Effector memory CD4-positive, alpha-beta T cell (primary cell): ENCODE measurements at places on chromosomes 1 and 21.
A peak's percentile ranks its signal among the peaks of the same experiment; 100 is the strongest.

GRCh38 chr21:36396971-36397370 is 11.8 kb downstream of the CHAF1B start:
- no peak for DNase-seq

DNA sequence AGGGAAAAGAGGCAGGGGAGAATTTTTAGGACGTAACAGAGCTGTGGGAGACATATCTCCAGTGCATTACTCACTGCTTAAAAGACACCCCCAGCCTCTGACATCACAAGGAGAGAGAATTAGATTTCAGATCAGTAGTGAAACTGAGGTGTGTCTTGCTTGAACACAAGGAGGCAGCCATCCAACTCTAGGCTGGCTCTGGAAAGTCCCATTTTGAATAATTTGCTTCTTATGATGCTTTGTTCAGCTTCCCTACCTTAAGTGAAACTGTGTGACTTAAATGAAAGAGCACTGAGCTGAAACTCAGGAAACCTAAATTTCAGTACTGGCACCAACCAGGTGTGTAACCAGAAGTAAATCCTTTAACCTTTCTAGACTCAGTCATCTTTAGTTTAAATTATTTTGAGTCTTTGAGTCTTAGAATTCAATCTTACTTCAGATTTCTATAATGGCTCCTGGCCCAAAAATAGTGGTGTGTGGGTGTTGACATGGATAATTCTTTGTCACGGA is 251.6 kb upstream of the SGIP1 start:
- DNase-seq, result peak; percentile 53

GRCh38 chr1:198655459-198656121 is 16.8 kb downstream of the PTPRC start:
- no peak for DNase-seq

DNA sequence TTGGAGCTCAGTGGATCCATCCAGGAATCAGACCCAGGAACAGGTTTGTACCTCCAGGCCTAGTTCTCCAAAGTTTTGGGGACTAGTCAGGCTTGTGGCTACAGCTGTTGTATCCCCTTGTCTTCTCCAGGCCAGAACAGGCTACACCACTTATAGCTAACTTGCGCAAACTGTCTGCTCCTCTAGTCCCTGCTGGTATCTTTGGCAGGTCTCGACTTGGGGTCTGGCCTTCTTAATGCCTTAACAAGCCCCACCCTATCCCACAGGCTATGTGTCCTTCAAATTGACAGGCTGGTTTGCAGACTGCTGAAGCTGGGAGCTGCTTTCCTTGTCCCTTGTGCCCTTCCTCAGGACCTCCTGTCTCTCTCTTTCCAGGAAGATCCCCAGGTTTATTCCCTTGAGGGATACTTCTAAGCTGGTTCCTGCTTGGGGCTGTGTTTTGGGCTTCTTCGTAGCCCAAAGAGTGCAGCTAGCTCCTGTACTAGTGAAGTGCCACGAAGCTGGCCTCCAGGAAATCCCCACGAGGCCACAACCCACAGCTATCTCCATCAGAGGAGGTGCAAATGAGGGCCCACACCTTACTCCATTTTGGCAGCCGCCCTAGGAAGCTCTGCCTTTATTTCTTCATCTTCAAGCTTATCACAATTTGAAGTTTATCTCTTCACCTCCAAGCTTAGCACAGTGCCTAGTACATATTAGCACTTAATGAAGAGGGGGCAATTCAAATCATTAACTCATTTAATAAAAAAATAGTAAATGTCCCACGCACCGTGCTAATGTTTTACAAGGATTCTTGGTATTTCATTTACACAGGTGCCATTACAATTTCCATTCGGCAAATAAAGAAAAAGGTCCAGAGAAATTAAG is 683 bp upstream of the DMAP1 start:
- DNase-seq, result peak; percentile 21

- DNase-seq, result no peak
These were observed 398.2 kb downstream of the NCAM2 start for GRCh38 chr21:21396424-21396823.

- no peak for DNase-seq
These were observed 1.2 kb downstream of the KCTD3 start for GRCh38 chr1:215568299-215568692.

DNA sequence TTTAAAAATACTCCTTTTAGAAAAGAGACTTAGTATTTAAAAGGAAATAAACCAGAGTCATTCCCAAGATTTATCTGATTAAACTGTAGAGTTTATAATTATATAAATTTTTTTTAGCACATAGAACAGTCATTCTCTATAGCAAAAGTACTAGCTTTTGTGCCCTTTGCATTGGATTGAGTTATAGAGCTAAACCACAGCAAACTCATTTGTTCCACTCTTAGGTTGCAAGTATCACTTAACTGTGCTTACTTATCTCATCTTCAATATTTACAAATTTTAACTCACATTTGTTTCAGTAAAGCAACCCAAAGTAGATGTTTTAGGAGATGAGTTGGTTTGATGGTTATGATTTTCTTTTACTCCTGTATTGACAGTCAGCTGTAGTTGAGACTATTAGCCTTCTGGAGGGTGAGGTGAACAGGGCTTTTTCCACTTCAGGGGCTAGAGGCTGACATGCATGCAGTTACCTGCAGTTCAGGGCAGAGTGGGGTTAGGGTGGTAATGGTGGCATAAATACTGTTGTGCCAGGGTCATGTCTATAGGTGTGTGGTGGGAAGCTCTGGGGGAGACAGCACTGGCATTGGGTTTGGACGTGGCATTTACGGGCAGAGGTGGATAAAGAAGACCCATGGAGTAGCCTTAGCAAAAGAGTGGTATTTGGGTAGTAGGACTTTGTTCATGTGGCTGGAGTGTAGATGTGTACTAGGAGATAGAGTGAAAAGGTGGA is 42.1 kb downstream of the DYRK1A start:
- DNase-seq, result no peak

GRCh38 chr21:15627823-15628222 is 102.0 kb upstream of the USP25 start:
- DNase-seq, result no peak

DNA sequence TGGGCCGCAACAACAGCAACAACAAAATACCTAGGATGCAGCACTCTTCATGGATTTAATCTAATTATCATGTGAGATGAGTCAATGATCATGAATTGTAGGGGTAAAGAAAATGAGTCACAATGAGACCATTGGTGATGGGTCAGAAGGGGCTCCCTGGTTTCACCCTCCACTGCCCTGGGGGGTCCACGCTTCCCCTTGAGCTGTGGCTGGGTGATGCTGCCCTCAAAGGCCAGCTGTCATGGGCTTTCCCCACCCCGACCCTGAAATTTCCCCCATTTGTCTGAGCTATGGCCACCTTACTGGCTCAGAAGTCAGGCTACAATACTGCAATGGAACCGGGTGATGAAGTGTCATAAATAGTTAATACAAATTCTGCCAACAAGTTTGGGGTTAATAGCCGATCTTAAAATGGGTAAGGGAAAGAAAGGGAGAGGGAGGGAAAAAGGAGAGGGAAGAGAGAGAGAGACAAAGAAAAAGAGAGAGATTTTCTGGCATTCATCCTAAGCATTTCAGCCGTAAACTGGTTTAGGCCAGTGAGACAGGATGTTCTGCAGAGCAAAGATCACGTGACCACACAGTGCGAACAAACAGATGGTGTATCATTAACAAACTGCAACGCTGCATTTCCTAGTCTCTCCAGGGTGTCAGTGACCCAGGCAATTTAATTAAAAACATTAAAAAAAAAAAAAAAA is 143.4 kb upstream of the ERRFI1 start:
- DNase-seq, result peak; percentile 20

GRCh38 chr1:211822677-211823407 is 7.7 kb downstream of the LPGAT1 start:
- DNase-seq, result no peak

GRCh38 chr1:108829498-108829916 is 27.4 kb downstream of the AKNAD1 start:
- DNase-seq, result no peak

DNA sequence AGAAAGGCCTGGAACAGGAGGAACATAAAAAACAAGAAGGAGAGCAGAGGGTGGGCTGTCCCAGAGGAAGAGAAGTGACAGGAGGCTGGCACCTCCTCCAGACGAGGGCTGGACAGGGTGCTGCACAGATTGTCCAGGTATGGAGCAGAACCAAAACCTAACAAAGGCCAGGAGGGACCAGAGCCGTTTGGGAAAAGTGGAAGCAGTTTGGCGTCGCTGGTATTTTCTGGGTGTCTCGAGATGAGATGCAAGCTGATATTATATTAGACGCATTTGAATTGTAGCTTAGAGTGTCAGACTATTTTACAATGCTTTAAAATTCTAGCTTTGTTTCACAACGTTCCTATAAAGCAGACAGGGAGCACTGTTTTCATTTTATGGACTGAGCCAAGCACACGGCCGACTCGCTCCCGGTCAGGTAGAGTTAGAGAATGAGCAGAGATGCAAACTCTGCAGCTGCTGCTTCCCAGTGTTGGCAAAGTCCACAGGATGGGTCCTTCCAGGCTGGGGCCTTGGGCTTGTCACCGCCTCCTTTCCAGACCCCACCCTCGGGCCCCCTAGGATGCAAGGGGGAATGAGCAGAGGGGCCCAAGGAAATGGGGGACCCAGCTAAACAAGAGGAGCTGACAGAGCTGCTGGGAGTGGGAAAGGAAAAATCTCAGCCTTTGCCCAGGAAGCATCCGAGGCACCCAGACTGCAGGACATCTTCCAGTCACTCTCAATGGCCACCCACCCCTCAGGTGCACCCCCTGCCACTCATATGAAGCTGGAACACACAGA is 60.8 kb upstream of the TMPRSS2 start:
- DNase-seq, result no peak

DNA sequence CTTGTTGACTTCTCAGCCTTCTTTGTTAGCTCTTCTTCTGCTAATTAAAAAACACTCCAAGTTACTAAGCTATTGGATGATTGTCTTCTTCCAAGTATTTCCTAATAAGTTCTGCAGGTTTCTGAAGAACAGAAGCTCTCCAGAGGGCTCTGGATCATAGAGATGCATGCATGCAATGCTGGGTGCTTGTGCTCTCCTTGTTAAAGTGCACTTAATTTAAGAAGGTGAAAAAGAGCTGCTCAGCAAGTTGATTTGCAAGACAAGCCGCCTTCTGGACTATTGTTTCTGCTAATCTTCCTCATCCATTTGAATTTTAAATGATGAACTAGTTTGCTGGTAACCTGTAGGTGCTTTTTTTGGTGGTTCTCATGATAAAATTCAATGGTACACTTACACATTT is 16.1 kb downstream of the RRP15 start:
- DNase-seq, result no peak

GRCh38 chr1:50196081-50196480 is 87.4 kb downstream of the ELAVL4 start:
- DNase-seq, result no peak

GRCh38 chr21:43775795-43776430 is at the start of gene CSTB:
Gene CSTB (minus strand): TSS chr21:43776308. CDS start chr21:43776269, 39 bp downstream.
- peak; percentile 84 for DNase-seq

DNA sequence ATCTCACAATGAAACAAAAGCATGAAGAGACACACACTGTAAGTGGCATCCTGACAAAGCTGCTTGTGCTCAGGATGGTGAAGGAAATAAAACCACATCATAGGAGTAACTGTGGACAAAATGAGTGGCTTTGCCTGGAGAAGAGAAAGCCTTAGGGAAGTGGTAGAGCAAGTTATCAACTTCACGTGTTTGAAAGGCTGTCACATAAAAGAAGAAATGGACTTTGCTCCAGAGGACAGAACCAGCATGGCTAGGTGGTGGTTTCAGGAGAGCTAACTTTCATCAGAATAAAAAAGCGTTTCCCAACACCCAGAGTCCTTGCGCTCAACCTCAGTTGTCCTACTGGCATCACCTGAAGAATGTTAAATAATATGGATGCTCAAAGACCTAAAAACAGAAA is 139.9 kb downstream of the SETD4 start:
- no peak for DNase-seq

DNA sequence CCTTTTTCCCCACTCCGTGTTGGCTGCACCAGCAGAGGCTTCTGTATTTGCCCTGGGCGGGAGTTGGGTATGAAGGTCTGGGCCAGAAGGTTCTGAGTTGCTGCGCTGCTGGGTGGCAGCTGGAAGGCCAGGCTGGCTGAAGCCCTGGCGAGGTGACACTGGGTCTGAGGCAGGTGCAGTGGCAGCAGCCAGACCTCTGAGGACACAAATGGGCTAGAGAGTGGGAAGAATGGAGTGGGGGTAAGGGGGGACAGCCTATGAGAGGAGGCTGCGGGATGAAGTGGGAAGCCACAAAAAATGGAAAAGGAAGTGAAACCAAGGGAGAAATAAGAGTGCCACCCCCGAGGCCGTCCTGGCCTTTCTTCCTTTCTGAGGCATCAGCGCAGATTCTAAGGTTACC is 53.2 kb downstream of the STX6 start:
- DNase-seq, result no peak

GRCh38 chr1:23558140-23558871 is 995 bp downstream of the ID3 start:
- DNase-seq, result peak; percentile 15

- DNase-seq, result no peak
These were observed 14.6 kb downstream of the HUNK start for GRCh38 chr21:31887391-31887841.

- DNase-seq, result no peak
These were observed 55.9 kb downstream of the TOR3A start for GRCh38 chr1:179137617-179138255.

DNA sequence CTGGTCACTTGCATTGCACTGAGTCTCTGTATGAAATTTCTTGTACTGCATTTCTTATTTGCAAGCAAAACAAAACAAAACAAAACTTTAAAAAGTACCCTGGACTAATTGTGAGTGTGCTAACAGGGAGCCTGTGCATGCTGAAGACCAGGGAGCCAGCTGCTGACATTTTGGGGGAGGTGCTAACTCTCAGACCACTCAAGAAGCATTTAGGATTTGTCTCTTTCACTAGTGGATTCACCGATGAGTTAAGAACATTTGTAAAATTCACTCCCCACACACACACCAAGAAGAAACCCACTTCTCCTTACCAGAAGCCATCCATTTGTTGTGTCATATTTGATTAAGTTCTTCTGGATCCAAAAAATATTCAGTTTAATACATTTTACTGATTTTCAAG is 95.7 kb upstream of the C1orf105 start:
- no peak for DNase-seq

GRCh38 chr1:37475380-37476086 is 1.2 kb downstream of the ZC3H12A start:
- no peak for DNase-seq

DNA sequence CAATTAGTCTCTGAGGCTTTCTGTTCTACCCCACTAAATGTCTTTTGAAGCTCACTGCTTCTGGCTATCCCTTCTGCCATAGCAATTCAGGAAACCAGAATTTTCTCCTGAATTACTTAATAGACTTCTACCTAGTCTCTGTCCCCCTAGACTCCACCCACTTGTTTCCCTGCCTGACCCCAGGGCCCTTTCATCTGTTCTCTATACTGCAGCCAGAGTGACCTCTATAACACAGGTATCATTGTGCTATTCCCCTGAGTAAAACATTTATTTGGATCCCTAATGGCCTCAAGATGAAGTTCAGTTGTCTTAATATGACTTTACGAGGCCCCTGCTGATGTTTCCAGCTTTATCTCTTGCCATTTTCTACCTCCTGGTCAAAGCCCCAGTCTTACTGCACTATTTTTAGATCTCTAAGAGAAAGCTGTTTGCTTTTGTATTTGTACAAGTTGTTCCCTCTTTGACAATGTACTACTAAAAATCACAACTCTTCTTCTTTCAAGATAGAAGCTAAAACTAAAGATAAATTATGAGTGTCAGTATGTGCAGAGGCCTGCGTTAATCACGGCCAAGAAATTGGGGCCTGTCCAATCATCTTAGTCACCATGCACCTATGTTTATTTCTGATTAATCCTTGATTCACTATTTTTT is 54.5 kb downstream of the ATP1B1 start:
- DNase-seq, result no peak

GRCh38 chr21:27268290-27268689 is 301.4 kb upstream of the ADAMTS5 start:
- DNase-seq, result no peak

GRCh38 chr1:182485861-182486260 is 35.9 kb downstream of the RGSL1 start:
- no peak for DNase-seq
